ENCODE measurements at places on chromosomes 7 and 10. TPM values are rescaled to one million over a fixed set of nuclear protein-coding genes. Genes with fewer than 3 reads are reported as not detected.

GDF2 gene
- not detected for total RNA-seq

CFAP43 gene
- 0.15 TPM for total RNA-seq

AASS gene
- 30.3 TPM for total RNA-seq

IDI2 gene
- not detected for total RNA-seq

LGI1 gene
- total RNA-seq, result 0.33 TPM

DPP6 gene
- not detected for total RNA-seq

RBP3 gene
- not detected for total RNA-seq

CRHR2 gene
- not detected for total RNA-seq

All from smooth muscle cell of trachea (primary cell).